Stimulated activated naive CD8-positive, alpha-beta T cell treated with anti-CD3 and anti-CD28 coated beads, Interleukin-15, amount 100 ng/mL, for 72 hours (primary cell): ENCODE measurements at places on chromosomes 5 and 9.

- DNase-seq = no peak
These were observed 21.5 kb downstream of the TMC1 start for GRCh38 chr9:72542917-72543316.

- DNase-seq = no peak
These were observed 173.6 kb downstream of the FANCC start for GRCh38 chr9:95143591-95144561.

DNA sequence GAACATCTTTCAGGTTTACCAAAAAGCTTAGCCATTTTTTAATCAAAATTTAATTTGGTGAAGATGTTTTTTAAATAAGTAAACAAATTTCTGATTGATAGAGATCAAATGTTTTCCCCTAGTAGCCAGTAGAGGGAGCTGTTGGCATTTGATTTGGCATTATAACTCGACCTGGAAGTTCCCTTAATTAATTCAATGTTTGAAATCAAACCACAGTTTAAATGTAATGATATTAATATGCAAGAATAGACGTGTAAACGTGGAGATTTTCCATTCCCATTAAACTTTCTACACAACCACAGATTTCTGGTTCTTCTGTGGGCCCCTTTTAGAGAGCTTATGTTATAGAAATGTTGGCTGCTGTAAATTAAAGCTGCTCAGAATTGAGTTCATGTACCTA lies 148.1 kb upstream of the MPDZ start:
- DNase-seq = no peak

- DNase-seq = peak; percentile 27
These were observed 82.4 kb downstream of the ZNF354C start for GRCh38 chr5:179142434-179143198.

- DNase-seq = peak; percentile 25
These were observed 8.0 kb downstream of the TGFBR1 start for GRCh38 chr9:99112750-99113413.

DNA sequence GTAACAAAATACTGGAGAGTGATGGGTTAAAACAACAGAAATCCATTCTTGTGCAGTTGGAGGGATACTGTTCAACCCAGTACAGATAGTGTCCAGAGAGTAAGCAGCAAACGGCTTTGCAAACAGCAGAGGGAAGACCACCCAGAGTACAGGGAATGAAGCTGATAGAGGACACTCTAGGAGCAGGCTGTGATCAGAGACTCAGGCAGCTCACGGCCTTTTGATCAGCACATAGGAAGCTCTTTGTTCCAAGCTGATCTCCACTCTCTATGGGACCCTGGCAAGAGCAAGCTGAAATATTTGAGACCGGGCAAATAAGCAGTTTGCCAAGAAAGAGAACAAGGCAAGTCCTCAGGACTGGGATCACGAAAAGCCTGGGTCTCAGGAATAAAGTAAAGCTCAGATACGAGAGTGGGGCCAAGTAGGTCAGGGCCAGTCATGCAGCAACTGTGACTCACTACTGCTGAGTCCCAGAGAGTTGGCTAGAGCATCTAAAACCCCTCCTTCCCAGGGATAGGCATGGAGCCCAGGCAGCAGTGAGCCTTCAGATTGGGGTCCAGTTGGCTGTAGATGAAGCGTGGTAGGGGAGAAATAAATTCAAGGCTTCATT lies 52.4 kb downstream of the MELK start:
- no peak for DNase-seq

GRCh38 chr5:35345222-35345621 lies 114.9 kb upstream of the PRLR start:
- DNase-seq = no peak

- DNase-seq = no peak
These were observed 26.9 kb downstream of the FNIP1 start for GRCh38 chr5:131769961-131770360.

DNA sequence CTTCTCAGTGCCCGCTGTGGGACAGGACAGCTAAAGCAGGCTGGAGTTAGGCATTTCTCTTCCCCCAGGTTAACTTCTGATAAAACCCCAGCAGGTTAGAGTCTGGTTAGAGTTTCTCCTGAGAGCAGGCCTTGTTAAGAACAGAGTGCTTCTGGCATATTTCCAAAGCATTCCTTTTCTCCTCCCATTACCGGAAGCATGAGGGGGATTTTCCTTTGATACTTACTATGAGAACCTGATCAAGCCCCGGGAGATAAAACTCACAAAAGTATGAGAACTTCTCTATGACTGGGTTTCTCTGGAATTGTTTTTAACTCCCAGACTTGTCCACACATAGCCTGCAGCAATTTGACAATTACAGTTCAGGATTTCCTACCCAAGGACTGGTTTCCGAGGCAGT lies 77.4 kb upstream of the MAST4 start:
- no peak for DNase-seq

DNA sequence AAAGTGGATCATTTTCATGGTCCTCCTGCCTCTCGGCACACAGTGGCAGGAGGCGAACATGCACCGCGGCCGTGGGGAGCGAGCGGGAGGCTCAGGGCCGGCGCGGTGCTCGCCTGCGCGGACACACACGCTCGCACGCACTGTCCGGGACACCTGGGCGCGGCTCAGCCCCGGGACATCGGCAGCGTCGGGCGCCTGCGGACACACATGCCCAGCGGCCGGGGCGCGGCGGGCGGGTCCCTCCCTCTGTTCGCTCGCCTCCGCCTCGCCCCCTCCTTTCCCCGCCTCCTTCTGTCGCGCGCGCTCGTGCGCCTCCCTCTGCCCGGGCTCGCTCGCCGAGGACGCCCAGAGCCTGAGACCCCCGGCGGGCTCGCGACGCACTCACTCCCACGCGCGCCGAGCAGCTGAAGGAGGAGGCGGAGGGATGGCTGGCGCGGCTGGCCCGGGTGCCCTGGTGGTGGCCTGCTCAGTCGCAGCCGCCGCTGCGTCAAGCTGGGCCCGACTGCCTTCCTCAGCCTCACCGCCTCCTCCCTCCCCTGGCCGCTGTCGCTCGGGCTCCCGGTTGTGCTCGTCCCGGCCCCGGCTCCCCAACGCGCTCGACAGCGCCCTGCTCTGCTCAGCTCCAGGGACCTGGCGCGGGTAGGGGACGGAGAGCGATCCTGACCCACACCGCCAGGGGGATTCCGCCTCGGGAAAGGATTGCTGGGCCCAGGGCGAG lies at the start of gene FRMD3:
Gene FRMD3 (minus strand): TSS at position 230 of the 718 bp plus-strand sequence. CDS start 170 bp downstream, at position 60.
- peak; percentile 38 for DNase-seq

DNA sequence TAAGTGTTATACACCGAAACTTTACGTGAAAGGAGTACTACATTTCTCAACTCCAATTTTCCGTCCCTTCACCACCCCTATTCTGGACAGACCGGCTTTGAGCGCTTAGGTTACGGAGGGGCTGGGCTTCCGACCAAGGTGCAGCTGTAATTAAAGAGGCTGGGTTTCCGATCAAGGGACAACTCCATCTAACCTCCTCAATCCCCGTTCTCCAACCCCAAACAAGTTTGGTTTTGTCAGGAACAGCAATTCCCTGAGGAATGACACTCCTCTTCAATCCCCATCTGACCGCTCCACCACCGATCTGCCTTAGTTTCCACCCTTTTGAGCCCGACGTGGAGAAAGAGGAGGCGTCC lies 577 bp downstream of the TUT7 start:
- peak; percentile 37 for DNase-seq

DNA sequence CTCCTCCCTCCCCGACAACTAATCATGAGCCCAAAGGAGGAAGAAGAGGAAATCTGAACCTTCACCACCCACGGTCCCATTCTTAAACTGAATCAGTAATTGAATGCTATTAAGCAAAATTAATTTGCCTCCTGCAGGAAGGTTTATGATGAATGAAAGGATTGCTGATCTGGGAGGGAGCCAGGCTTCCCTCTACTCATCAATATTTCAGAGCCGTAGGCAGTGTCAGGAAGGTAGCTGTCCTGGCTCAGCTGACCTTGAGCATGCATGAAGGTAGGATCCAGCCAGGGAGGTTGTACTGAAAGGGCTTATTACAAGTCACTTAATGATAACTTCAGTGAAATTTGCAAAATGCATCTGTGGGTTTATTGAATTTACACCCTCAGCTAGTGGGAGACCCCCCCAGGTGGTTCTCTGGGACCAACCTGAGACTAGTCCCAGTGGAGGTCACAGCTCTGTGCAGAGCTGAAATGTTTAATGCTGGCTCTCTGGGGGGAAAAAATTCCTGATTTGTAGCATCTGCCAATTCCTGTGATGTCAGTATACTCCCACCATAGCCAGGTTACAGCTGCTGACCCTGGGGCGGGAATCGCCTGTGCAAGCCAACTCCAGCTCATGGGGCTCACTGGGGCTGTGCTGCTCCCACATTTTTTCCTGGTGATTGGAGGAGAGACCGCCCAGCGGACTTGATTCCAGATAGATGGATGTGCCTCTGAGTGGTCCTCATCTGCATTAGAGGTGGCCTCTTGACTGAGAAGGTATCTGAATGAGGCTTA lies 47.9 kb upstream of the NCS1 start:
- DNase-seq = no peak

DNA sequence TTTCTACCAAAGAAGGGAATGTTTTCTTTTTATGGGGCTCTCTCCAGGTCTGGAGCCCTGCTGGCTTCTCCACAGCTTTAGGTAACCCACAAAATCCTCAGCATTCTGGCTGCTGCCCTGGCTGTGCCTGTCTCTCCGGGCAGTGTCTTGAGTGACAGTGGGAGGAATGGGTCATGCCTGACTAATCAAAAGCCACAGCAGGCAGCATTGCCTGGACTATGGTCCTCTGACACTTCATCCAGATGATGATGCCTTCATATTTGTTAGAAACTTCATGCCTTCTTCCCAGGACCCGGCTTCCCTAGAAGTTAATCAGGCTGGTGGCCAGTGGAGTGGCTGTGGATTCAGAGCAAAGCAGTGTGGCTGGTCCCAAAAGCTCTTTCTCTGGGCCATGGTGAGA lies 32.2 kb upstream of the TGFBI start:
- DNase-seq = no peak

- no peak for DNase-seq
These were observed 506.8 kb downstream of the NFIB start for GRCh38 chr9:13807118-13807517.

GRCh38 chr5:27216367-27216950 lies 178.1 kb upstream of the CDH9 start:
- DNase-seq = no peak

DNA sequence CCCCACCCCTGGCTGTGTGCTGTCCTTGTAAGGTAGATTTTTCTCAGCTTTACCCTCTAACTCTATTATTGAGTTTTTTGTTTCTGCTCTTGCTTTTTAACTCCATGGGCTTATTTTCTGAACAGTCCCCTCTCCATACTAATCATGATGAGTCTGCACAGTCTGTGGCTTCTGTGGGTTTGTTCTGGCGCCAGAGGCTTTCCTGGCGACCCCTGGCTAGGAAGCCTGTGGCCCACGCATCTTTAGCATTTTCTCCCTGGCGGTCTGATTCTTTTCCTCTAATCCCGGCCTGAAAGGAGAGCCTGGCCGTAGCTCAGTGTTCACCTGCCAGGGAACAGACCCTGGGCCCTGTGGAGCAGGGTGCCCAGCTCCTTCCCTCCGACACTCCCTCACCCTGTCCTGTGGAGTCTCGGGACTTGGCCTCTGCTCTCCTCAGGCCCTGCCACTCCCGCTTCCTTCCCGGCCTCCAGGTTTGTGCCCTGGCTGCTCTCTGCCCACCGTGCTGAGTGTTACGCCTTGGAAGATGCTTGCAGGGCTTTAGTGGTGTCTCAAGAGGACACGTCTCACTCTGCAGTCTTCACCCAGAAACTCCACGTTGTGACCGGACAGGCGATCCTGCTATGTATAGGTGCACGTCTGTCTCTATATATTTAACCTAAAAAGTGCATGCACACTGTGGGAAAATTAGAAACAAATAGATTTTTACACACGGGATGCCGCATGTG lies 31.7 kb upstream of the LRRC14B start:
- DNase-seq = no peak

GRCh38 chr9:79555474-79556089 lies 16.2 kb upstream of the TLE4 start:
- DNase-seq = no peak

- DNase-seq = no peak
These were observed 113.4 kb upstream of the ALDH1B1 start for GRCh38 chr9:38278931-38279679.

DNA sequence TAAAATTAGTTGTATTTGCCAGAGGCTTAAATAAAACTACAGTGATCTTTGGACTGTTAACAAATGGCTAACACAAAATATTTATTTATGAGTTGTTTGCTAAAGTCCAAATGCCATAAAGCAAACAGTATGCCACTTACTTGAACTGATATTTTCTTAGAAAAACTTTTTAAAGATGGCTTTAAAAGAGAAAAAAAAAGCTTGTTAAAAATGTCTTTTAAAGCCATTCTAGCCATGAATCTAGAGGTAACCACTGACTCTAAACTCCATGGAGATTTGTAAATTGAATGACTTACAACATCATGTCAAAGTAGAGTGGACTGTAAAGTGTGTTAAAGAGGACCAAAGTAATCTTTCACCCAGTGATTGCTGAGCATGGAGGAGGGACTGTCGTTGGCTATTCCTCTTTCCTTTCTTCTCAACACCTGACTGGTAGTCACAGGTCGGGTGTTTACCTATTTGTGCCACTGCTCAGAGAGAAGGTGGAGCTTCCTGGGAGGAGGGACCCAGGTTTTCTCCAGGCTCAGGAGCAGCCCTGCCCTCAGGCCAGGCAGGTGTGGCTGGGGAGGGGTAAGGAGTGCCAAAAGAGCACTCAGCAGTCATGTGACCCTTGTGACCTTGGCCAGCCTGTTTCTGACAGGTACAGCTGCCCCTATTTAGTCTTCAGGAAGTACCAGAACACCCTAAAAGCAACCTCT lies 69.1 kb upstream of the TJP2 start:
- no peak for DNase-seq

DNA sequence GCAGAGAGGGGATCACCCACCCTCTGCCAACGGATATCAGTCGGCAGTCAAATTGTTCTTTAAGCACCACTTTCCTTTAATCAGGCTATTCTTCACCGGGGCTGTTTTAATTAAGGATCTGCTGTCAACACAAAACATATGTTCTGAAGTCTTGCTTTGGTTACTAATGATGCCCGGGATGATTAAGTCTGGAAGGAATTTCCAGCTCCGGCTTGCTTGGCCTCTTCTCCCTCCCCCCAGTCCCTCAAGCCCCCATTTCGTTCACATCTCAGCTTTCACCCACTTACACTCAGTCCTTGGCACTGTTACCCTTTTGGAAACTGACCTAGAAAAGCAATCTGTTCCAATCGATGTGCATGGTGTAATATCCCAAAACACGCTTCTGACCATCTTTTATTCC lies 74.7 kb downstream of the MSX2 start:
- no peak for DNase-seq

GRCh38 chr5:127358740-127359139 lies 68.1 kb downstream of the MEGF10 start:
- no peak for DNase-seq

DNA sequence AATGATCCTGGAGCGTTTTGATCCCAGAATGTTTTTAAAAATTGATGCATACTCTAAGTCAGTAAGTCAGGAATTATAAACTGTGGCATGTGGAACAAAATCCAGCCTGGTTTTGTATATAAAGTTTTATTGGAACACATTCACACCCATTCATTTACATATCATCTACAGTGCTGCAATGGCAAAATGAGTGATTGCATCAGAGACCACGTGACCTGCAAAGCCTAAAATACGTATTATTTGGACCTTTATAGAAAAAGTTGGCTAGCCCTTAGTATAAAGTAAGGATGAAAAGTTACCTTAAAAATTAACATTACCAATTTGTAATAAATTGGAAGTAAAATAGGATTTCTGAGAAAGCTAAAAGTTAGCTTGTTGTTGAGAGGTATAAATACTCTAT lies 95.0 kb downstream of the PCSK5 start:
- no peak for DNase-seq
